Nephron progenitor cell (in vitro differentiated cells): ENCODE measurements at places on chromosomes 7 and 10.

DNA sequence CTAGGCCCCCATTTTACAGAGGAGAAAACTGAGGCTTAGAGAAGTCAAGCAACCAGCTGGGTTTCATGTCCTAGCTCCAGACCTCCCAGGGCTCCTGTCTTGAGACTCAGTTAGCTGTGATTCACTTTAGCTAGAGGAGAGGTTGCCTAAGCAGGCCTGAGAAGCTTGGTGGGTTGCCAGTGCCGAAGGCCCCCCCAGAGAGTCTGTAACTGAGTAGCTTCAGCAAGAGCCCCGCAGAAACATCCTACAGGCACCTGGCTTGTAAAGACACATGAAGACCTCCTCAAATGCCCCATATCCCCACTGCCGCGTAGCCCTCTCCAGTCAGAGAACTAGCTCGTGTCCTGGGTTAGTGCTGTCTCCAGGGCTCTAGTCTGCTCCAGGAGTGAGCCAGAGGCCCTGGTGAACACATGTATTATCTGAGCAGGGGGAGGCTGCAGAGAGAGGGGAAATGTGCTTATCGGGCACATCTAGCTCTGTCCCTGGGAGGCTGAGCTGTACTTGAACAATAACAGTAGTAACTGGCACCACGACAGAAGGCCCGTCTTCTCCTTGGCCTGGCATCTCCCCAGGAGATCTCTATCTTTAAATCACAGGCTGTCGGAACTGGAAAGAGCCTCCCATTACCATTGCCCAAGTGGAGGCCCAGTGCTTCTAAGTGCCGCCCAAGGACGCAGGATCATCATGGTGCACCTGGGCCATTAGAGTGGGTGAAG lies 28.9 kb downstream of the UNC5B start:
- DNase-seq, result no peak

- no peak for DNase-seq
Observed at GRCh38 chr7:5525271-5526099, 101.9 kb upstream of the TNRC18 start.

DNA sequence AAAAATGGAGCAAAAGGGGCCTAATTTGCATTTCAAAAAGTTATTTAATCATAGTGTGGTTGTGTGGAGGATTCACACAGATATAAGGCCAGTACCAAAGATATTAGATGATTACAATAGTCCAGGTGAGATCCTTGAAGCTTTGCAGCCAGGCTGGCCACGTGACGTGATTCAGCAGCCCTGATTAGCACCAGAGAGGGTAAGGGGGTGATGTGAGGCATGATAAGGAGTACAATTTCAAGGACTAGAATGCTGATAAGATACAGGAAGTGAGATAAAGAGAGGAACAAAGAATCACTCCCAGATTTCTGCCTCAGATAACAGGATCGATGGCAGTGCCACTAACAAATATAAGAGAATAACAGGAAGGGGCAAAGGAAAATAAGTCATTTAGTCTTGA lies 108.4 kb upstream of the PALS2 start:
- DNase-seq, result no peak

GRCh38 chr10:100357059-100357858 lies 10.2 kb downstream of the SCD start:
- DNase-seq, result no peak

- DNase-seq, result no peak
Observed at GRCh38 chr7:158613481-158613880, 25.9 kb upstream of the PTPRN2 start.

DNA sequence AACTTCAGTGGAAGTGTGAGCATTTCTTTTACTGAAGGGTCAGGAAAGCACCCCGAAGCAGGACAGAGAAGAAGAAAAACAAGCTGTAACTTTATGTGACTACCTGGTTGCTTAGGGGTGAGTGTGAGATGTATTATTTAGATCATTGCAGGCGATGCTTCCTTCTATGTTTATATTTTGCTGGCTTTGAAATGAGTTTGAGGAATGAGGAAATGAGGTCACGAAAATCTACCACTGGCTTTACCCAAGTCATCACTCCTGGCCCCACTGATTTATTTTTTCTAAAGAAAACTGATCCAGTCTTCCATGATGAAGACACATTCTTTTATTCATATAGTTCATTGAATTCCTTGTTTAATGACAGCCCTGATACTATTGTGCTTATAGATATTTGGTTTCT lies 716.6 kb upstream of the FZD8 start:
- no peak for DNase-seq

GRCh38 chr10:87092861-87093631 lies 1.6 kb downstream of the GLUD1 start:
- DNase-seq, result no peak

DNA sequence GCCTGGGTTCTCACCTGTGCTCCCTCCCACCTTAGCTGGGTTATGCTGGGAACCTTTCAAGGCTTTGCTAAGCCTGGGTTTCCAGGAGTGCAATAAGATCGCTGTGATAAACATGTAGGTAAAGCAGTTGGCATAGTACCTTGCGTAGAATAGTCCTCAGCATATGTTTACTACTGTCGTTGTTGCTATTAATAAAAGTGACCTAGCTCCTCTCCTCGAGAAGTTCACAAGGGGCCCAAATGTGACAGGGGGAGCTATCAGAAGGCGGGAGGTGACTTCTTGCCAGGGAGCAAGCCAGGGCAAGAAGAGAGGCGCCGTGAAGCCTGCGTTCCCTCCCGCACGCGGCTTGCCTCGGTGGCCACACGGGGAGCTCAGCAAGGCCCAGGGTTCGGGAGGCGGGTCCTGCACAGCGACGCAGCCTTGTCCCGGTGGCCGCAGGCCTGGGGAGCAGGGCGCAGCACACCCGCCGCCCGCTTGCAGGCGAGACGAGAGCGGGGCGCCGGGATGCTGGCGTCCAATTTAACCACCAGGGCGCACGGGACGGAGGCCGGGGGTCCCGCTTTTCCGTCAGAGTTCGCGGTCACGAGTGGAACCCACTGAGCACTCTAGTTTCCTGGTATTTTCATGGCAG lies 106.2 kb downstream of the SNX10 start:
- DNase-seq, result peak; percentile 59

DNA sequence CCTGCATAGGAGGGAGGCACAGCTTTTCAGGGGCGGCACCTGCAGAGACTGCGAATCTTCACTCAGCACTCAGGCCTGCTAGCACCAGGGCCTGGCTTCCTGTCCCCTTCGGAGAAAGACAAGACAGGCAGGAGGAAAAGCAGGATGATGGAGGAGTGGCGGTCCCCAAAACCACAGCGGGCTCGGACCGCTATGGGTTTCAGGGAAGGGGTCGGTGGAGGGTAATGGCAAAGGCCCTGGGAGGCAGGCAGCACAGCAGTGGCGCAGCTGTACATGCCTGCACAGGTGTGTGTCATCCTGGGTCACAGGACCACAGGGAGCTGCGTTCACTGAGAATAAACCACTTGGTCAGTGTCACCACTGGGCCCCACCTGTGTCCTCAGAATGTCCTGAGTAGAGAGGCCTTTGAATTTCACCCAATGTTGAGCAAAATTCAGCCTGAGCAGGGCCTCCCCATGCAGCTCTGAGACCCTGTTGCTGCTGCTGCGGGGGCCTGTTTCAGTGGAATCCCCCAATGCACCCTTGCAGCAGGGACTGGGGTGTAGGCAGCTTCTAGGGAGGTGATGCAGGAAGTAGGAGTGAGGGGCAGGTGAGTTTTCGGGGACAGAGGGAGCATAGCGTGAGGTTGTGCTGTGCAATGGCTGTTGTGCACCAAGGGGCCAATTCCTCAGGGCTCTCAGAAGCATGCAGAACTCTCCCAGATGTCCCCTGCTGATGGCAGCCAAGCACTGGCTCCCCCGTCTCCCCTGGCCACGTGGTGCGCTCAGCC lies 90.6 kb upstream of the PPP2R2D start:
- DNase-seq, result no peak

DNA sequence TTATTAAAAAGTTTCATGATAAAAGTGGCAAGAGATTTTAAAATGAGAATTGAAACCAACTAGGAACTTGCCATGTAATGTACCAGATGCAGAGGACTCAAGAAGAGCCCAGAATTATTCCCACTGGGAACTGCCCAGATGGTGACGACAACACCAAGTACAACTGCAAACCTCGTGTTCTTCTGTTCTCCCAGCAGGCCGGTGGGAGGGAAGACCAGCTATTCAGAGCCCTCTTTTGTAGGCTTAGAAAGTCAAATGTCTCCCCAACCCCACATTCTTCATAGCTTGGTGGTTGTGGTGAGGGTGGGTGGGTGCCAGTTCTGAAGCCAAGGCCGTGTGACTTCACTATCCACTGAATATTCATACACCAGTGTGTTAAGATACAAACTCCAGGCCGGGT lies 54.3 kb upstream of the ITGB1 start:
- DNase-seq, result no peak
